ENCODE measurements at places on chromosomes 2 and 18.

- peak; percentile 32 for DNase-seq
Observed at GRCh38 chr2:206158563-206159345, 490 bp downstream of the NDUFS1 start.

GRCh38 chr2:235406430-235406829 lies 87.4 kb upstream of the AGAP1 start:
- DNase-seq = no peak

- no peak for DNase-seq
Observed at GRCh38 chr2:1868683-1869141, 124.4 kb upstream of the PXDN start.

DNA sequence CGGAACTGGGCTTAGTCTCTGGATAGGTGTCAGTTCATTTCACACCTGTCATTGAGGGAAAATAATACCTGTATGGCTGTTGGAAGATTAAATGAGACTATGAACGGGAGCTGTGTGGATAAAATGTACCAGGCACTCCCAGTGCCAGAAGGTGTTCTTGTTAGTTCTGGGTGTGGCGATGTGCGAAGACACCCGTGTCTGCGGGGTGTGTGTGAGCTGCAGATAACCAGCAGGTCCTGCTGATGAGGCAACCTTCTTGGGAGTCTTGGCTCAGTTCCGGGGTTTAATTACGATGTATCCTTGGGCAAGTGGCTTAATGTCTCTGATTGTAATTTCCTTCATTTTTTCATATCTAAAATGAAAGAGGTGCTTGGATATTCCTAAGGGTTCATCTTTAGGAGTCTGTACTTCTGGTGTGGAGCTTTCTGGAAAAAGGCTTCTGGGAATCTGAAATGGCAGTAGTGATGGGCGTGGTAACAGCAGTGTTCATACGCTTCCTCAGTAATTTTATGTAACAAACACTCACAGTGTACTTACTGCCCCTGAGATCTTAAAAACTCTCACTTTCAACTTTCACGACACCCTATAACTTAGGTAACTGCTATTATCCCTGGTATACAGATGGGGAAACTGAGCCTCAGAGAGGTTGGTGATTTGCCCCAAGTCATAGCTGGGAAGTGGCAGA lies 35.0 kb downstream of the NEDD4L start:
- no peak for DNase-seq

DNA sequence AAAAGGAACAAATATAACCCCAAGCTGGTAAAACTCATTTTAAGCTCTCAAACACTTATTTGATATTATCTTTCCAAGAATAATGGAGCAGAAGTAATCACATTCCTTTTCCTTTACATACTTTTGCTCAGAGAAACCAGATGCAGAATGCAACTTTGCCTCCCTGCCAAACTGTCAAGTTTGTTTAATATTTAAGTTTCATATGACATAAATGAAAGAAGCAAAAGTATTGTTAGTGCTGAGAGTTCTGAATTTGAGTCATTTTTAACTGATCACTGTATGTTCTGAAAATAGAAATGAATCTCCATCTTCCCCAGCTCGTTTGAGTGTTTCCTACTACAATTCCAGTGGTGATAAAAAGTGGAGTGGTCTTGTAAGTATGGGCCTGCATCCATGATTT lies 423.4 kb downstream of the PID1 start:
- DNase-seq = no peak

DNA sequence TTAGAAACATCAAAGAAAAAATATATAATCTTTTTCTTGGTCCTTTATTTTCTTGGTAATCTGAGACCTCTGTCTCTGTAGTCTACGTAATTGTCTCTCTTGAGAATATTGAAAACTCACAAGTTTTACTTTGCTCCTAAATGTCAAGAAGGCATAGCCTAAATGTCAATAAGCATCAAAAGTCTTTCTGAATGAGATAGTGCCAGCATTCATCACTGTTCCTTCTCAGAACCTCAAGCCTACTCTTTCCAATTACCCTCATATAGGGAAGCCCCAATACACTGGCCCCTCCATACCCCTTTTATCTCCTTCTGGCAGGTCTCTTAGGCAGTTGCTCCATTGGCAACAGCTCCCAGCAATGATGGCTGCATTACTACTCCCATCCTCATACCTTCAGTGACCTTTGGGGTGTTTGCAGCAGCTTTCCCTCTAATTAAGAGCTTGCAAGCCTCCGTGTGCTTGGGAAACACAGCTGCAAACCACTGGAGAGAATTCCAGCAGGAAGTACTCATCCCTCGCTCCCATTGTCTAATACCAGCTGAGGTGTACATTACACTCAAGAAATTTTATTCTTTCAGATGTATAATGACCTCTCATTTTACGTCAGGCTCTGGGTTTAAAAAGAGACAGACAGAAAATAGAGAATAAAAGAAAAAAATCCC lies 95.8 kb downstream of the KYNU start:
- no peak for DNase-seq

DNA sequence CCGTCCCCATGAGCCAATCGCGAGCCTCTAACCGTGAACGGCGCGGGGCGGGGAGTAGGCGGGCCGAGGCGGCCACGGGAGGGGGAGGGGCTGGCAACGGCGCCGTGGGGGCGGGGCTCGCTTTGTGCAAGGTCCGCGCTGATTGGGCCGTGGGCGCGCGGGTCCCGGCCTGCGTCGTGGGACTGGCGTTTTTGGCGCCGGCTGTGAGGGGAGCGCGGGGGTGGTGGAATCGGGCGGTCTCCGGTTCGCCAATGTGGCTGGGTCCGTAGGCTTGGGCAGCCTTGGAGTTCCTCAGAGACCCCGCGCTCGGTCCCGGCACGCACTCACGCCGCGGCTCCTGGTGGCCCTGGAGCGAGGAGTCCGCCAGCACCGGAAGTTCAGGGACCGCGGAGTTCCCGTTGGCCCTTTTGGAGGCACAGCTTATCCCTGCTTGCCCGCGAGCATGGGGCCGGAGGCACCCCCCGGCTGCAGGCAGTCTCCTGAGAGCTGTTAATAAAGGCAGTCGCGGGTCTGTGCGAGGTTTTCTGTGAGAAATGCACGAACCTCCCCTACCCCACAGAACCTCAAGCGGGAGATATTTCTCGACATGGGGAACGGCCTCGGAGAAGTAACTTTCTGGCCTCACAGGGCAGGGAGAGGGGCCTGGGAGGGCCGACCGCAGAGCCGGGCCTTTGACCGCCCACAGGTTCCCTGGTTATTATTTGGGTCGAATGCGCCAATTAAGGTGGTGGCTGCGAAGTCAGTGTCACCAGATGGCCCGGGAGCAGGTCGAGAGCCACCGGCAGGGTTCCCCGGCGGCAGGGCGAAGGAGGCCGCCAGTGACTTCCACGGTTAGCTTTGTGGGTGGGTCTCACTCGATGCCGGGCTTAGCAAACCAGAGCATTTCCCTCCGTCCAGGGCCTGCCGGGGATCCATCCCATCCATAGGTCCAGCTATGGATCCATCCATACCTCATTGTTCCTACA lies 574 bp upstream of the NCL start:
- DNase-seq = peak; percentile 47

DNA sequence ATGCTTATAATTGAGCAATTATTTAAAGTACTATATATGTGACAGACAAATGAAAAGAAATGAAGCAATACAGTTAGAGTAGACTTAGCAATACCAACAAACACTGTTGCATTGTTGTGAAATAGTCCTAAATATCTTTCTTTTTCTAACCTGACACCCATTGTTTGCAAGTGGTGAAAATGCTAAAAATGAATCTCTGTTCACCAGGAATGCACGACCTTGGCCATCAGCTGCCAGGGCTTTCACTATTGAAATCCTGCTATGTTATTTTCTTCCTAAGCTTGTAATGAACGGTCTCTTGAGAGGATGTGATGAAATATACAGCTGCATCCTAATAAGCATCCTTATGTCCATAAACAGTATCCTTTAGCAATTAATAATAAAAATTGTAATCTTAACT lies 136.2 kb upstream of the MGAT5 start:
- no peak for DNase-seq

- DNase-seq = no peak
Observed at GRCh38 chr18:77433076-77433475, 183.4 kb downstream of the GALR1 start.

GRCh38 chr2:225293638-225294037 lies 105.9 kb upstream of the NYAP2 start:
- DNase-seq = no peak

- no peak for DNase-seq
Observed at GRCh38 chr2:217791551-217791950, 211.2 kb downstream of the TNS1 start.

DNA sequence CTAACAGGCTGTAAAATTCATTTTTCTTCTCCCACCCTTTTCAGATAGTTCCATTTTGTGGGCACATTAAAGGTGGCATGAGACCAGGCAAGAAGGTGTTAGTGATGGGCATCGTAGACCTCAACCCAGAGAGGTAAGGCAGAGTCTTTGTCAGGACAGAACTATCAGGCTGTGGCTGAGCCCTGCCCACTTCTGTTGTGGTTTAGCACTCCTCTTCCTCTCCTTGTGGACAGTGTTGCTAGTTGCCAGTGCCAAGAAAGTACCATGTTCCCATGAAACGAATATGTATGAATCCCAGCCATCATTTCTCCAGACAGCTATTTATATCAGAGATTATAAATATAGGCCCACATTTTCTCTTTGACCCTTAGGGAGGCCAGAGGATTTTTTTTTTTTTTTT lies 1.6 kb downstream of the LGALSL start:
- peak; percentile 13 for DNase-seq

DNA sequence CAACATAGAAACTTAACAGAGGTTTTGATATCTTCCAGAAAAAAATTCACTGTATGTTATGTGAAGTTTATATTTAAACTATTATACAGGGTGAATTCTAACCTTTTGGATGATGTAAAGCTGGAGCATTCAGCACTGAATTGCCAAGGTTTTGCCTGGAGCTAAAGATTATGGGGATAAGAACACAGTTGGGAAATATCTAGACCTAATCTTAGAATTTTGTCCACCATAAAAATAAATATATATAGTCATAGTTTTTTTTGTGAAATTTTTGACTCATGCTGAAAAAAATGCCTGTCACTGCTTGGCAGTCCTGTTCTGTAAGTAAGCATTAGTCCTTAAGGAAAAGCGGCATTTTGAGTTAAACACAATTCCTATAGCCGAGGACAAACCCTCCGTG lies 339.3 kb upstream of the TMEFF2 start:
- no peak for DNase-seq

DNA sequence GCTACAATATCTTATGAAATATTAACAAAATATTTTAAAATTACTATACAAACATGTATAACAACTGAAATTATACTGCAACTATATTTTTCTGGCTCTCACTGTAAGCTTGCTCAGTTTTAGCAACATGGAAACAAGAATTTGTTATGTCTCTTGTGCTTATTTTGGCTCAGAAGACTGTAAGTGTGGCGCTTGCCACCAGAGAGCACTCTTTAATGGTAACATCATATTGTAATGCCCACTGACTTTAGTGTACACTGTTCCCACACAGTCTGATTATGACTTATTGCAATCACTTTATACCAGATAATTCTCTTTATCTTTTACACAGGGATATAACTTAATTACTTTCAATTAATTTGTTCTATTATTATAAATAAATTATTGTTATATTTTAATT lies 1500.6 kb upstream of the TMEFF2 start:
- DNase-seq = peak; percentile 21

DNA sequence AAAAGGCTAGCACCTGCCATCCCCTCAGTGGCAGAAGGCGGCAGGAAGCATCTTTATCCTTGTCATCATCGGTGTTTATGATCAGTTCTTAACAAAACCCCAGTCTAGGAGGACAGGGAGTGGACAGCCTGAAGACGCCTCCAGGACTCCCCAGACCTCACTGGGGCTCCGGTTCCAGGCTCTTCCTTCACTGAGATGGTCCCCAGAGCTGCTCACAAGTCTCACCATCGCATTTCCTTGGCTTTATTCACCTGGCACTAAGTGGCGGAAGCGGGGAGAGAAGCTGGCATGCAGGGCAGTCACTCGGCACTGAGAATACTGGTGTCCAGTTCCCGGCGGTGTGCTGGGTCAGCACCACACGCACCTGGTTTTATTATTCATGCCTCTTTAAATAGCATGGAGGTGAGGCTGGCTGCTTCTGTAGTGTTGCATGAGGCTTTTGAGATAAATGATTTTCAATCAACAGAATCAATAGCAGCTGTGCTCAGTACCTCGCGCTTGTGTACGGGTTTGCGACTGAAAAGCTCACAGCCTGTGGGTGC lies 68.7 kb downstream of the CABLES1 start:
- DNase-seq = no peak

GRCh38 chr2:237911363-237912017 lies 52.1 kb downstream of the RAMP1 start:
- no peak for DNase-seq

GRCh38 chr18:73535990-73536389 lies 611.6 kb downstream of the FBXO15 start:
- no peak for DNase-seq

DNA sequence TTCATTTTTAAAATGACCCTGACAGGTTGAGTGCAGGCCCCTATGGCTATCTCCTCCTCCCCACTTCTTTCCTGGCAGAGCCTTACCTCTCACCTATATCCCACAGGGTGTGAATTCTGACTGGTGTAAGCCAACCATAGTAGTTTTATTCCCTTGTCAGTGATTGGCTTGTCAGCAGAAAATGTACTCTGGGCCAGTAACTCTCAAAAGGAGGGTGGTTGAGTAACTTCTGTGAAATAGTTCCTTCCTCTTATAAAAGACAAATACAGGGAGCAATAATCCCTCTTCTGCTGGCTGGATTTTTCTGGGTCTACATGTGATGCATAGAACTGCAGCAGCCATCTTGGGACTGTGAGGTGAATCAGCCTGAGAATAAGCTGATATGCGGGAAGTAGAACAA lies 83.4 kb downstream of the RAPH1 start:
- no peak for DNase-seq

GRCh38 chr18:21262979-21263378 lies 20.9 kb downstream of the GREB1L start:
- DNase-seq = no peak

GRCh38 chr2:174636987-174637386 lies 39.4 kb upstream of the WIPF1 start:
- DNase-seq = no peak

GRCh38 chr2:234027641-234028040 lies 22.9 kb upstream of the SPP2 start:
- DNase-seq = peak; percentile 77

GRCh38 chr2:56325661-56326345 lies 142.0 kb downstream of the CCDC85A start:
- DNase-seq = no peak

DNA sequence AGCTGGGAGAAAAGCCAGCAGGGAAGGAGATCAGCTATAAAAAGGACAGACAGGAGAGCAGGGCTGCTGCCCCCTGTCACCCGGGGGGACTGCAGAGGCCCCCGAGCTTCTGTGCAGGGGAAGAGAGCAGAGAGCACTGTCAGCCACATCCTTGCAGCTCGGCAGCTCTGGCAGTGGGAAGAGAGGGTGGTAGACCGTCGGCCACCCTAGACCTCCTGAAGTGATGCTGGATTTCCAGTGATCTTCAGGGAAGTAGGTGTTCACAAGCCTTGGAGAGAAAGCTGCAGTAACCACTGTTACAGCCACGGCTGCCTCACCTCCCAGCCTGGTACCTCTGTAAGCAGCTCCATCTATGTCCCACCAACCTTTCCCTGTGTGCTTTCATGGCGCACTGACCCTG lies 134.9 kb downstream of the TFCP2L1 start:
- DNase-seq = no peak

GRCh38 chr2:230650585-230651137 lies 62.0 kb upstream of the CAB39 start:
- peak; percentile 82 for DNase-seq

- peak; percentile 29 for DNase-seq
Observed at GRCh38 chr2:227407591-227408151, 19.9 kb upstream of the SCYGR1 start.

Measured in kidney tubule cell (primary cell).